CD4-positive, alpha-beta memory T cell (primary cell): ENCODE measurements at places on chromosomes 11 and 22.

- H3K4me3 ChIP-seq = no peak overlapping the region
- H3K27me3 ChIP-seq = no peaks in the 10 kb centered on the region
- no peaks in the 10 kb centered on the region for H3K4me1 ChIP-seq
- H3K27ac ChIP-seq = no peak overlapping the region
- no peaks in the 10 kb centered on the region for H3K36me3 ChIP-seq
- DNase-seq = no peak
Measured at GRCh38 chr11:127996825-127997224, 590.5 kb downstream of the ETS1 start.

DNA sequence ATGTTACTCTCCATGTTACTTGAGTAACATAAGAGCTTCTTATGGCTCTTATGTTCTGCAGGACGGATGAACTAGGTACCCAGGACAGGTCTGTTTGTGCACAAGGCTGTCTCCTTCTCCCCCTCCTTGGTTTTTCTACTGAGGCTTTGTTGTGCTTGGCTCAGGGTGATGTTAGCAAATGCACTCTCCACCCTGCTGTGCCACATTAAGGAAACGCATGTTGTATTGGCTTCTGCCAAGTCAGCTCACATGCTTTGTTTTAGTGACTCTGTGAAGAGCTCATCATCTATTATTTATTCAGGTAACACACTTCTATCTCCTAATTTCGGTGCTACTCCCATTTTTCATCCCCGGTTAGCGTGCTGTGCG is 108.3 kb downstream of the PTPRJ start:
- no peak overlapping the region for H3K27ac ChIP-seq
- peaks cover 30% of the 10 kb centered on the region for H3K4me1 ChIP-seq
- H3K27me3 ChIP-seq = no peaks in the 10 kb centered on the region
- no peak for DNase-seq
- no peaks in the 10 kb centered on the region for H3K36me3 ChIP-seq

DNA sequence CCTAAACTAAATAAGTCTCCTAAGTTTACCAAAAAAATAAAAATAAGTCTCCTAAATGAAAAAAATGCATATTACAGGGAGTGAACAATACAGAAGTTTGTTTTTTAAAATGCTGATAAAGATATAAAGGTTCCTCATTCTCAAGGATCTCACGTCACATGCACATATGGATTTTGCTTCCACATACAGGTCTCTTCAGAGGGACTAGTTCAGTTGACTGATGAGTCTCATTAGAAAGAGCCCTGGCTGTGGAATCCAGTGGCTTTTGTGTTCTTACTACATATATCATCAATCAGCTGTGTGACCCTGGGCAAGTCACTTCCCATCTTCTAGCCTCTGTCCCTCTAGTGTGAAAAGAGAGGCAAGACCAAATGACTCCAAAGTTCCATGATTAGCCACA is 43.1 kb downstream of the MPPED2 start:
- H3K4me1 ChIP-seq = no peaks in the 10 kb centered on the region
- H3K36me3 ChIP-seq = no peaks in the 10 kb centered on the region
- H3K27me3 ChIP-seq = no peaks in the 10 kb centered on the region
- no peak overlapping the region for H3K27ac ChIP-seq
- no peak overlapping the region for H3K4me3 ChIP-seq

GRCh38 chr11:71199226-71199820 is 53.1 kb downstream of the SHANK2 start:
- no peak overlapping the region for H3K27ac ChIP-seq
- H3K36me3 ChIP-seq = no peaks in the 10 kb centered on the region
- no peaks in the 10 kb centered on the region for H3K4me1 ChIP-seq
- no peak overlapping the region for H3K4me3 ChIP-seq
- no peaks in the 10 kb centered on the region for H3K27me3 ChIP-seq

- H3K36me3 ChIP-seq = no peaks in the 10 kb centered on the region
- H3K4me3 ChIP-seq = no peak overlapping the region
- no peaks in the 10 kb centered on the region for H3K27me3 ChIP-seq
- no peak overlapping the region for H3K27ac ChIP-seq
- no peaks in the 10 kb centered on the region for H3K4me1 ChIP-seq
- no peak for DNase-seq
Measured at GRCh38 chr11:68989936-68990606, 9.3 kb upstream of the MRGPRD start.

DNA sequence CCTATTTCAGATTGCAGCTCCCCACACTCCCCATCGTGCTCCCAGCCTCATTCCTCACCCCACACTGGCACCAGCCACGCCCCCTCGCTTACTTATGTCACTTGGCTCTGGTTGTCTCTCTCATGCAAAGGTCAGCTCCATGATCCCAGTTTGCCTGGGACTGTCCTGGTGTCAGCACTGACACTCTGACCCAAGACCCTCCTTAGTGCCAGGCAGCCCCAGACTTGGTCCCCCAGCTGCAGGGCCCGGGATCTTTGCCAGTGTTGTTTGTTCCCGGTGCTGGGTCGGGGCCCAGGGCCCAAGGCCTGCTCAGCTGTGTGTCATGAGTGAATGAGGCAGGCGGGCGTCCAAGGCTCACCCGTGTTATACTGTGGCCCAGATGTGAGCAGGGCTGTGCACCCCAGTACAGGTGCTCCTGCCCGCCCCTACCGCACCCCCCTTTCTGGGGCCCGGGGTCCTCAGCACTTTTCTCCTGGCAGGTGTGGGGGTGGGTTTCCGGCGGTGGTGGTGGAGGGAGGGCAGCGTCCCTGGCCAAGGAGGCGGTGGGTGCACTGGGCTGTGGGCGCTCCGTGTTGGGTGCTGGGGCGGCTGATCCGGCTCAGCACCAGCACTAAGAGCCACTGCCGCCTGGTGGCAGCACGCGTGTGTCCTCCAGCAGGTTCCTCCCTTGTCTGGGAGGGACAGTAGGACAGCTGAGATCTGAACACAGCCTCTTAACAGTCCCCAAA is 19.5 kb downstream of the IL17REL start:
- no peaks in the 10 kb centered on the region for H3K36me3 ChIP-seq
- peaks cover 9% of the 10 kb centered on the region for H3K4me1 ChIP-seq

- H3K4me1 ChIP-seq = peaks cover 26% of the 10 kb centered on the region
- peak; percentile 48 for DNase-seq
- H3K36me3 ChIP-seq = no peaks in the 10 kb centered on the region
- H3K27ac ChIP-seq = no peak within 1 kb of the TSS
- H3K4me3 ChIP-seq = peak within 1 kb of the TSS; percentile 42
Measured at GRCh38 chr22:29306175-29306834, at the start of gene GAS2L1. Gene GAS2L1 (plus strand): TSS chr22:29306650. CDS start chr22:29308106, 1,456 bp downstream.

GRCh38 chr22:37314315-37315074 is 32.2 kb downstream of the CYTH4 start:
- peaks cover 53% of the 10 kb centered on the region for H3K4me1 ChIP-seq
- DNase-seq = peak; percentile 27
- H3K27me3 ChIP-seq = no peaks in the 10 kb centered on the region
- peak overlapping the region; percentile 27 for H3K27ac ChIP-seq
- H3K4me3 ChIP-seq = no peak overlapping the region

- peaks cover 89% of the 10 kb centered on the region for H3K4me1 ChIP-seq
- peak overlapping the region; percentile 1 for H3K4me3 ChIP-seq
- no peaks in the 10 kb centered on the region for H3K27me3 ChIP-seq
- H3K27ac ChIP-seq = peak overlapping the region; percentile 57
- H3K36me3 ChIP-seq = no peaks in the 10 kb centered on the region
Measured at GRCh38 chr11:61065955-61066638, 36.2 kb upstream of the CD5 start.

GRCh38 chr11:82949352-82949751 is 47.8 kb downstream of the DDIAS start:
- no peak overlapping the region for H3K4me3 ChIP-seq
- H3K36me3 ChIP-seq = no peaks in the 10 kb centered on the region
- no peaks in the 10 kb centered on the region for H3K27me3 ChIP-seq
- H3K27ac ChIP-seq = no peak overlapping the region
- no peaks in the 10 kb centered on the region for H3K4me1 ChIP-seq

GRCh38 chr22:40057652-40058051 is 62.9 kb downstream of the FAM83F start:
- no peak overlapping the region for H3K4me3 ChIP-seq
- DNase-seq = no peak
- no peaks in the 10 kb centered on the region for H3K27me3 ChIP-seq
- H3K27ac ChIP-seq = no peak overlapping the region

GRCh38 chr11:13036235-13036634 is 27.1 kb downstream of the RASSF10 start:
- no peaks in the 10 kb centered on the region for H3K4me1 ChIP-seq
- DNase-seq = no peak
- H3K27me3 ChIP-seq = peaks cover 2% of the 10 kb centered on the region
- H3K36me3 ChIP-seq = no peaks in the 10 kb centered on the region
- no peak overlapping the region for H3K27ac ChIP-seq

GRCh38 chr11:34426766-34427185 is 12.0 kb upstream of the CAT start:
- no peaks in the 10 kb centered on the region for H3K36me3 ChIP-seq
- no peak for DNase-seq
- H3K4me1 ChIP-seq = no peaks in the 10 kb centered on the region
- no peak overlapping the region for H3K4me3 ChIP-seq
- no peak overlapping the region for H3K27ac ChIP-seq
- H3K27me3 ChIP-seq = no peaks in the 10 kb centered on the region

- H3K4me1 ChIP-seq = no peaks in the 10 kb centered on the region
- no peaks in the 10 kb centered on the region for H3K36me3 ChIP-seq
- no peak overlapping the region for H3K27ac ChIP-seq
- H3K4me3 ChIP-seq = no peak overlapping the region
- no peak for DNase-seq
Measured at GRCh38 chr11:115428306-115428705, 75.9 kb downstream of the CADM1 start.

- peaks cover 11% of the 10 kb centered on the region for H3K4me1 ChIP-seq
- peak; percentile 89 for DNase-seq
- peaks cover 3% of the 10 kb centered on the region for H3K27me3 ChIP-seq
- H3K36me3 ChIP-seq = no peaks in the 10 kb centered on the region
- H3K27ac ChIP-seq = peak overlapping the region; percentile 52
Measured at GRCh38 chr22:23069502-23070357, 589 bp upstream of the GNAZ start.

DNA sequence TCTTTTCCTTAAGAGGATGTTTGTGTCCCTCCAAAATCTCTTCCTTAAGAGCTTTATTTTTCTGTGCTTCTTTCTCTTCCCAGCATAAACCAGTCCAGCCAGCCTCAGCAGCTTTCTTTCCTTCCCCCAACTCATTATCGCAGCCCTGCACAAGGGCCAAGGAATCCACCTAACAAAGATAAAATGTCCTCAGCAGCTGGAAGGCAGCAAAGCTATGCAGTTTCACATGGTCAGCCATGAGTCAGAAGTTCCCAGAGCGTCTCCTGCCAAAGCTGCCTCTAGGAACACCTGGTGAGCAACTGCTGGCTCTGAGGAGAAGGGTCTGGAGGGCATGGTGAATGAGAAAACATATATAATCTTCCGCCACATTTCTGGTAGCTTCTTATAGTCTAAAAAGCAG is 45.3 kb upstream of the HMGXB4 start:
- H3K4me3 ChIP-seq = no peak overlapping the region
- no peaks in the 10 kb centered on the region for H3K4me1 ChIP-seq
- H3K27ac ChIP-seq = no peak overlapping the region

DNA sequence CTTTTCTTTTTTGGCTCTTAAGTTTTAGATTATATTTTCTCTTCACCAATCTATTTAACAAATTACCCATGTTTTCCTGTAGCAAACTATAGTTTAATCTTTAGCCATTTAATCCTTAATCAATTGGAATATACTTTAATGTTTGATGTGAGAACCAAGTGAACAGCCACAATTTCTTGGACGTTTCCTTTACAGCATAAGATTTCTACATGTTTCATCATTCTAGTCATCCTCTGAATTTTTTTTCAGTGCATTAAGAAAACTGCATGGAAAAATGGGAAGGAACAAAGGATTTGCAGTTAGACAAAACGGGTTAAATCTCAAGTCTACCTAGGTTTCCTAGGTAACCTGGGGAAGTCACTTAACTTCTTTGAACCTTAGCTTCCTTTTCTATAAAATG is 507.1 kb upstream of the CCDC90B start:
- no peaks in the 10 kb centered on the region for H3K4me1 ChIP-seq
- H3K27me3 ChIP-seq = peaks cover 5% of the 10 kb centered on the region
- H3K4me3 ChIP-seq = no peak overlapping the region
- no peaks in the 10 kb centered on the region for H3K36me3 ChIP-seq
- no peak for DNase-seq
- no peak overlapping the region for H3K27ac ChIP-seq

DNA sequence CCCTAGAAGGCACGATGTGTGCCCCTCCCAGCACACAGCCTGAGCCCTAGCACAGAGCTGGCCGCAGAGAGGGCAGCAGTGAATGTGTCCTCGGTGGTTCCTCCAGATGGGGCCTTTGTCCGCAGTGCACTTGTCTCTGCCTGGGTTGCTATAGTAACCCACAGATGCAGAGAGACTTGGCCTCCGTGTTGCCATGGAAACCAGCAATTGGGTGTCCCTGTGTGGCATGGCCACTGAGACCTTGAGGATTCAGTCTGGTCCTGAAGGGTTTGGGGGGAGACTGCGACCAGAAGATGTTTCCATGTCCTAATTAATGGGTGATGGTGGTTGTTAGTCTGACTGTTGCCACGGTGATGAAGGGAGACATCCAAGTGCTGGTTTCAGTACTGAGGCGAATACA is 42.6 kb upstream of the TUB start:
- no peak for DNase-seq
- H3K36me3 ChIP-seq = no peaks in the 10 kb centered on the region
- H3K27ac ChIP-seq = no peak overlapping the region
- no peaks in the 10 kb centered on the region for H3K27me3 ChIP-seq
- H3K4me1 ChIP-seq = peaks cover 2% of the 10 kb centered on the region

DNA sequence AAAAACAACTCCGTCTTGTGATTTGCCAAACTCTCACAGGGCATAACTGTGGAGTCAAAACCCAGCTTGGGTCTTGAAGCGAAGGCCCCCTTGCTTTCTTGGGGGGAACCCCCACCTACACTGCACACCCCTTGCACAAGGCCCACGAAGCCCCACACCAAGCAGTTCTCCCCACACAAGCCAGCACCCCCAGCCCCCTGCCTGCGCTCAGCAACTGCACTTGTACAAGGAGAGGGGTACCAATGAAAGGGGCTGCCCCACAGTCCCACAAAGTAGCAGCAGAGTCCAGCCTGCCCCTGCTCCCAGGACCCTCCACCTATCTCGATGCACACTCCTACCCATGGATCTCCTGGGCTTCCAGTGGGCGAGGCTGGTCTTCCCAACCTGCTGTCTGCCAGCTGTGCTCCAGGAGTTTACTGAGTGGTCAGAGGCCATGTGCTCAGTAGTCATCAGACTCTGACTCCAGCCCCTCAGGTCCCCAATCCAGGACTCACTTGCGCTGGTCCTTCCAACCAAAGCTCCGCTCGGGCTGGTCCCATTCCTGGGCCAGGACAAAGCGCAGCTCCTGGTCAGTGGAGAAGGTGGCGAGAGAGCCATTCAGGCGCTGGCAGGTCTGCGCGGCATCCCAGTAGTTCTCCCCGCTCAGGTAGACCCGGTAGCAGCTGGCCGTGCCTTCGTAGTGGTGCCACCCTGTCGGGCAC is 57.7 kb downstream of the DGCR2 start:
- H3K27me3 ChIP-seq = no peaks in the 10 kb centered on the region
- no peaks in the 10 kb centered on the region for H3K4me1 ChIP-seq
- DNase-seq = no peak
